ENCODE measurements at places on chromosomes 13 and 19.

DNA sequence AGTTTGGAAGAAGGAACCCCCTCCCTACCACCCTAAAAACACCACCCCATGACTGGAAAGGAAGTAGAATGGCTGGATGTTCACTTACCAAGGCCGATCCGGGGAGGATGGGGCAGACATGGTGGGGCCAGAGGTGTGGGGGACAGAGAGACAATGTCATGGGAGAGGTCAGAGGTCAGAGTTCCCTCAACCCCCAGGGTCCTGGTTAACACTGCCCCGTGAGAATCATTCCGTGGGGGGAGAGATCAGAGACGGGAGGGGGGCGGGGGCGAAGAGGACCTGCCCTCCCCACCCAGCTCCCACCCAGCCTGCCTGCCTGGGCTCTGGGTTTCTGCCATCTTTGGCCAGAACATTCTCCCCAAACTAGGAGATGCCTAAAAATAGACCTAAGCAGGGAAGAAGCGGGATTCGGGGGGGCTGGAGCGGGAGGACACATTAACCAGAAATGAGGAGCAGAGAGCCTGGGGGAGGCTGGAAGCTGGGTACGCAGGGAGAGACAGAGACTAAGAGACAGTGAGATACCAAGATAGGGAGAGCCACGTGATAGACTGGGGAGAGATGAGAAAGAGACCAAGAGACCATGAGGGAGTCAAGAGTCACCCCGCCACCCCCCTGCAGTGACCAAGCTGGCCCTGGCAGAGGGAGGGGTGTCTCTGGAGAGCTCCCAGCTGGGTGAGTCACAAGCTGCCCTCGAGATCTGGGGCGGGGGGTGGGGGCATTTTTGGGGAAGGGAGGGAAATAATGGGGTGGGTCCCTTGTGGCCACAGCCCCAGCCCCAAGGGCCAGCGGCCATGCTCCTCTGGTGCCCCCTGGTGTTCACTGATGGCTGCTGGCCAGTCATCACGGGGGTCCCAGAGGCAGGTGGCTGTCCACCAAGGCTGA is 6.1 kb upstream of the KANK2 start:
- DNase-seq, result no peak

GRCh38 chr13:77692746-77693448 is 4.6 kb upstream of the SLAIN1 start:
- no peak for DNase-seq

DNA sequence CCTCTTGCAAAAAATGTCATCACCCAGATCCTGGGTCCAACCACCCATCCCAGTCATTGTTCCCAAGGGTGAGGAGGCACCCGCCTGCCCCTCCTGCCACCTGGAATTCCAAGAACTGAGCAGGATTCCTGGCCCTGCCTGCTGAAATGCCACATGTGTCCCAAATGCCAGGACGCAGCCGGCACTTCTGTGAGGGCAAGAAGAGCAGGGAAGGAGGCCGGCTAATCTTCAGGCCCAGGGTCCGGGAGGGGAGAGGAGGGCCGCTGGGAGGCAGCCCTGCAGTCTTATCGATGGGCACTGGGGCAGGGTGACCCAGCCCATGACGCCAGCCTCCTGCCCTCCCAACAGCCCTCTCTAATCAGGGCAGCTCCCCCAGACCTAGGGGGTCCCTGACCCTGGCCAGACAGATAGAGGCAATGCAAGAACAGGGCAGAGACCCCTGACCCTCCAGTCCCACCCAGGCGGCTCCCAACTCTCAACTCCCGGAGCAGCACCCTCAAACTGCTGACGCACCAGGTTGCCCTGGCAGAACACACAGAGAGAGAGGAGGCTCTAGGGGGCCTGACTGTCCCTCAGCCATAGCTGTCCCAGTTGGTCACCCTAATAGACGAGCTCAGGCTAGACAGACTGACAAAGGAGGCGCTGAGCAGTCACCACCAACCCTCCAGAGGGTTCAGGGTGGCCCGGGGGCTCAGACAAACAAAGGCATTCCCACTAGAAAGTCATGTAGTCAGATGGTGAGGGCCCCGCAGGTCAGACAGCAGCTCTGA is 1.5 kb downstream of the MFSD12 start:
- no peak for DNase-seq

DNA sequence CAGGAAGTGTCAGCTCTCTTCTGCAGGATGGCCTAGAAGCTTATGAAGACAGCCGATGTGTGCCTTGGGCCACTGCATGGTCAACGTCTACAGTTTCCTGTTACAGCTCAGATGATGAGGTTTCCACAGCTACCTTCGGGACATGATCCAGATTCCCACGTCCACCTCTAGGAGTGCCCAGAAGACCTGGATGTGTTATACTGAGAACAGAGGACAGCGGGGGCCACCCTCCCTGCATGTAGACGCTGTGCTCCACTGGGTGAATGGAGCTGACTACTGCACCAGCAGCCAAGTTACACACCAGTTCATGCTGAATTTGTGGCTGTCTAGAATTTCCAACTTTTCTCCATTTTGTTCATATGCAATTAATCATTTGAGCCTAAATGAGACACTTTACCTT is 78.5 kb upstream of the MTIF3 start:
- no peak for DNase-seq

DNA sequence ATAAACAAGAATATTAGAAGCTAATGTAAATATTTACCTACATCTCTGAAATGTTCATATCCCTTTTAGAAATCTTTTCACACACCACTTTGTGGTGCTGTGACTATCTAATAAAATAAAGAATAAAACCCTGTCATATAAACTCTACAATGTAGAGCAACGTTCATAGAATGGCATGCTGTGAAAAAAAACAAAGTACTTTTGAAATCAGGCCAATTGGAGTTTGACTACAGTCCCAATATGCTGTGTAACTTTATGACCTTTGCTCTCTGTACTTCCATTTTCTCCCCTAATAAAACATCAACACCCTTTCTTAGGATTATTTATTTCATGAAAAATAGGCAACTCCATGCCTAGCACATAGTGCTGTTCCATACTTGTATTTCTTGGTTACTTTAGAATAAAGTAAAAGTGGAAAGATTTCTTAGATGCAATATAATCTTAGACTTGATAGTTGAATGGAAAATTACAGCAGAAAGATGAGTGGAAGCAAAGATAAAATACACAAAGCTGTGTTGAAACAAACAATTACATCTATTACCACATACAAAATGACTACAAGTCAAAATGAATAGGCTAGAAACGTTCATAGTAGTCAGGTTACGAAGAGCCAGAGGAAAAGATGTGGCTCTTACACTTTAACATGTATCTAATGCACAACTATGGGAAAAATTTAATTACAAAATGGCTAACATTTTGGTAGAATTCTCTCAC is 613.2 kb upstream of the SLITRK5 start:
- no peak for DNase-seq

GRCh38 chr19:17289489-17289888 is 7.8 kb downstream of the ANKLE1 start:
- no peak for DNase-seq
